Smooth muscle cell of the pulmonary artery (primary cell): ENCODE measurements at places on chromosomes 2 and 18. TPM values are rescaled to one million over a fixed set of nuclear protein-coding genes. Genes with fewer than 3 reads are reported as not detected.

Gene MYL1
- not detected in 2 replicates for total RNA-seq

Gene TRIM54
- 0.10 TPM in 1 of 2 replicates, not detected in the other for total RNA-seq

Gene UGT1A5
- not detected in 2 replicates for total RNA-seq

Gene FSHR
- not detected in 2 replicates for total RNA-seq

Gene CD8B2
- total RNA-seq, result not detected in 2 replicates

Gene POTEI
- total RNA-seq, result not detected in 2 replicates

Gene EGR4
- not detected in 2 replicates for total RNA-seq

Gene ALKAL2
- total RNA-seq, result not detected in 2 replicates

Gene ACTG2
- 32.7 and 43.4 TPM in 2 replicates for total RNA-seq

Gene RNF152
- 36.8 and 68.2 TPM in 2 replicates for total RNA-seq

Gene GATA6
- 40.3 and 57.2 TPM in 2 replicates for total RNA-seq

Gene FAM228A
- 0.72 and 3.2 TPM in 2 replicates for total RNA-seq

Gene KRCC1
- 16.2 and 19.9 TPM in 2 replicates for total RNA-seq

Gene HOXD12
- not detected in 2 replicates for total RNA-seq

Gene UGT1A10
- total RNA-seq, result 0.10 and 0.13 TPM in 2 replicates

Gene XDH
- 0.07 and 2.7 TPM in 2 replicates for total RNA-seq

Gene SCG2
- total RNA-seq, result 5.1 and 37.2 TPM in 2 replicates

Gene C2orf66
- total RNA-seq, result 0.20 and 0.59 TPM in 2 replicates

Gene VIL1
- not detected in 2 replicates for total RNA-seq

Gene RFTN2
- 3.5 and 10.0 TPM in 2 replicates for total RNA-seq

Gene LAMA1
- 5.4 and 92.5 TPM in 2 replicates for total RNA-seq

Gene LONRF2
- total RNA-seq, result 0.52 and 3.6 TPM in 2 replicates

Gene AGAP1
- 19.0 and 21.2 TPM in 2 replicates for total RNA-seq

Gene CNDP1
- total RNA-seq, result not detected in 2 replicates

Gene KCNK3
- total RNA-seq, result 0.89 and 4.1 TPM in 2 replicates

Gene MARCHF4
- total RNA-seq, result 3.6 and 8.0 TPM in 2 replicates

Gene TDRD15
- not detected in 2 replicates for total RNA-seq

Gene GALNT13
- 0.20 and 1.5 TPM in 2 replicates for total RNA-seq

Gene IL36B
- not detected in 2 replicates for total RNA-seq

Gene ABHD1
- total RNA-seq, result 0.13 and 0.20 TPM in 2 replicates

Gene KIAA2012
- not detected in 2 replicates for total RNA-seq

Gene KIAA1328
- total RNA-seq, result 4.0 and 4.9 TPM in 2 replicates

Gene ALLC
- not detected in 2 replicates for total RNA-seq

Gene CCT4
- 126 and 143 TPM in 2 replicates for total RNA-seq

Gene TBR1
- 0.03 TPM in 1 of 2 replicates, not detected in the other for total RNA-seq

Gene RAB12
- 46.3 and 54.7 TPM in 2 replicates for total RNA-seq

Gene ZNF142
- total RNA-seq, result 9.1 and 15.4 TPM in 2 replicates

Gene APOB
- under 0.01 TPM in 1 of 2 replicates, not detected in the other for total RNA-seq

Gene MREG
- total RNA-seq, result 2.8 and 4.4 TPM in 2 replicates

Gene NFE2L2
- total RNA-seq, result 76.5 and 79.2 TPM in 2 replicates

Gene SH3RF3
- 7.8 and 10.8 TPM in 2 replicates for total RNA-seq

Gene CD8A
- 0.07 TPM in 1 of 2 replicates, not detected in the other for total RNA-seq

Gene MC5R
- not detected in 2 replicates for total RNA-seq

Gene FOXD4L1
- 0.13 and 0.17 TPM in 2 replicates for total RNA-seq

Gene CPO
- not detected in 2 replicates for total RNA-seq
